ENCODE measurements at places on chromosomes 5 and 9.

DNA sequence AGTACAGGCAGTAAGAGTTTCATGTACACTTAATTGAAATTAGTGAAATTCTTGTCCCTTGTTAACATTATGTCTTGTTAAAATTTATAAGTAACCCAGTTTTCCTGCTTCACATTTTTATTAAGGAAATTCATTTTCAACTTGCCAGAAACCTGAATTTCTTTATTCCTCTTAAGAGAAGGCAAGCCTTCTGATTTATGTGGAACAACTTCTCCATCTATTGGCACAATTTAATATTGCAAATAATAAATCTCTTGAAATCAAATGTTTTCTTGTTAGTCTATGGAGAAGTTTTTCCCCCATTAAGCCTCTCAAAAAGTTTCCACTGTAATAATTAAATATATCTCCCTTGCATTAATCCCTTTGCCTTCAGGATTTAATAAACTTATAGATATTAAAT is 33.8 kb upstream of the ACO1 start:
- DNase-seq: no peak

DNA sequence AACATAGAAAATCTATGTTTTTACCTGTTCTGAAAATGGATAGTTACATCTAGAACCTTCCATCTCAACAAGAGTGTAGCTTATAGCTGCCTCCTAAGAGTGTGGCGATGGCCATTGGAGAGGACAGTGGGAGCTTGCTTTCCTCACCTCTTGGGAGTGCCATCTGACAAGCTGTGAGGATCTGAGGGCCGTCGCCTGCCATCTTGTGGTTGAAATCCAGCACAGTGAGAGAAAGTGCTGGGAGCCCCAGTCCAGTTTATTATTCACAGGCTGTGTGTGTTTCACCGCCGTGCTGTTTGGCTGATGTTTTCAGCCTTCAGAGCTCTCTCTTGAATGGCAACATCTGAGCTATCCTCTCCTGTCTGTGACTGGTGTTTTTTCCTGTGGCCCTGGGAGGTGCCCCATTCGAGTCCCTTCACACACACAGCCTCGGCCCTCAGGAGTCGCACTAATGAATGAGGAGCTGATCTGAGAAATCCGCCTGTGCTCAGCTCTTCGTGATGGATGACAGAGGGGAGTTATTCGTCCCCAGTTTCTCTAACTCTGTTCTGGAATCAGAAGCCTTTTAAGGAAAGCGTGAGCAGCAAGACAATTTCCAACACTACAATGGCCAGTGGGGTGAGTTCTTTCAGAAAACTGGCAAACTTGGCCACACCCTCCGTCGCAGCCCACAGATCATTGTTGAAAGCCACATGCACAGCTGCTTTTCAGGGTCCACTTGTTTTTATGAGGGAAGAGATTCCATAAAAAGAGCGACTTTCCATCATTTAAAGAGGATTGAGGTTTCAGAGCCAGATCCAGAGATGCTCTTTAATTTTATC is 170.3 kb downstream of the PDZD2 start:
- DNase-seq: peak; percentile 83

DNA sequence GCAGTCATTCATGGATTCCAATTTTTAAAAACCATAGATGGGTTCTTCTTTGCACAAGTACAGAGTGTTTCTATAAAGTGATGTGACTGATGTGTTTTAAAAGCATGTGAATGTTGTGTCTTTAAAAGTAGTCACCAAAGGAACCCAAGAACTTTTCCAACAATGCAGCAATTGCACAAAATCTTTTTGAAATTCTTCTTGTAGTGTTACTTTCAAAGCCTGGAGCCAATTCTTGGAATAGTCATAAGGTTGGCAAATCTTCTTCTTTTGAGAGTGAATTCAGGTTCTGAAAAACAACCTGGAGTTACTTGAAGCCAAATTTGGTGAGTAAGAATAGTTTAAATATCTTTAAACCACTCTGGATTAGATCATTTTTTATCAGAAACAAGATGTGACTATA is 10.5 kb downstream of the GRAMD2B start:
- no peak for DNase-seq

DNA sequence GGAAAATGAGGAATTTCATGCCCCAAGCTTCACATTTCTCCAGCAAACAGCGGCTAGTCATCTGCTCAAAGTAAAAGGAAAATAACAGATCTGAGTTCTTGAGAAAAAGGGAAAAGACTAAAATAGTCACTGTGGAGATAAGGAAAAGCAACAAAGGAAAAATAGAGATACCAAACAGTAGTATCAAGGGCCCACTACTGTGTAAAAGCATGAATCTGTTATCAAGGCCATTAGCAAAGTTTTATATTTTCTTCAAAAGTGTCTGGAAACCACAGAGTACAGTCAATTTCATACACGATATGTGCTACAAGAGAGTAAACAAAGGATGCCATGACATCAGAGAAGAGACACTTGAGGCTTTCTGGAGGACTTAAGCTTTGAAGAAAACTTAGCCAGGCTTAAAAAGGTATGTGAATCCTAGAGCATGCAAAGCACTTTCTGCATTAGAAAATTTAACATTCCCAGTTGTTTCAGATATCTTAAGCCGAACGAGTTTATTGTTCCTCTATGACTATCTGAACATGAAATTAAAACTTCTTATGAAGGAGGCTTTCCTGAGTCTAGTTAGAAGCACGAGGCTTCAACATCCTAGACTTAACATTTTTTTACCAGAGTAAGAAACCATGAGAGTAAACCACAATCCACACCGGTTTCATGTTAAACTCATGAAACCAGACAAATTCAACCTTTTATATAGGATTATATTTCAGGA is 1.2 kb downstream of the TTC33 start:
- no peak for DNase-seq

DNA sequence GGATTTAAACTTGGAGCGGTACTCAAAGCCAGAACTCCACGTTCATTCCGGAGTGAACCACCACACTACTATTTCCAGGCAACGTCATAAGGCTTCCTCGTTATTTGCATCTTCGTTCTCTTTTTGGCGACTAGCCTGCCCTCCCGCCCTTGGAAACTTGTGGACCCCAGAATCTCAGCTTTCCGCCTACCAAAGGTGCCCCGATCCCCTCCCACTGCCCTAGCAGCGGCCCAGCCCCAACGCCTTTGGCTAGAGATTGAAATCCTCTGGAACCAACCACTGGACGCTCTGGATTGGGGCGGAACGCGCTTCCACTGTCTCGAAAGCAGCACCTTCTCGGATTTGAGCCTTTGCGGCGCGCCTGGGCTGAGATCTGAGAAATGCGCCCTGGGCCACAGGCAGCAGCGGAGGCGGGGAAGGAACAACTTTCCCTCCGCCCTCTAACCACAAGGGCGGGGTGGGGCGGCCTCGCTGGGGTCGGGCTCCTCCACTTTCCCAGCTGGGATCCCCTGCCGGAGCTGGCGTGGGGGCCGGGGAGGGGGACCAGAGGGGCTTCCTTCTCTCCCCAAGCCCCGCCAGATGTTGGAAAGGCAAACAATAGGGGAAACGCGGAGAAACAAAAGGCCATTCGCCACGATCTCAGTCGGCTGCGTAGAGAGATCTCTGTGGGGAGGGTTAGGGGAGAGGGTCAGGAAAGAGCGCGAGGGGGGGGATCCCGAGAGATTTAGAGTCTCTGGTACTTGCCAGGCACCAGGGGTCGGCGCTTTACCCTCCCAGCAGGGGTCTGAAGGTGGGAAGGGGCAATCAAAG is 1.3 kb downstream of the MOB3B start:
- peak; percentile 51 for DNase-seq

DNA sequence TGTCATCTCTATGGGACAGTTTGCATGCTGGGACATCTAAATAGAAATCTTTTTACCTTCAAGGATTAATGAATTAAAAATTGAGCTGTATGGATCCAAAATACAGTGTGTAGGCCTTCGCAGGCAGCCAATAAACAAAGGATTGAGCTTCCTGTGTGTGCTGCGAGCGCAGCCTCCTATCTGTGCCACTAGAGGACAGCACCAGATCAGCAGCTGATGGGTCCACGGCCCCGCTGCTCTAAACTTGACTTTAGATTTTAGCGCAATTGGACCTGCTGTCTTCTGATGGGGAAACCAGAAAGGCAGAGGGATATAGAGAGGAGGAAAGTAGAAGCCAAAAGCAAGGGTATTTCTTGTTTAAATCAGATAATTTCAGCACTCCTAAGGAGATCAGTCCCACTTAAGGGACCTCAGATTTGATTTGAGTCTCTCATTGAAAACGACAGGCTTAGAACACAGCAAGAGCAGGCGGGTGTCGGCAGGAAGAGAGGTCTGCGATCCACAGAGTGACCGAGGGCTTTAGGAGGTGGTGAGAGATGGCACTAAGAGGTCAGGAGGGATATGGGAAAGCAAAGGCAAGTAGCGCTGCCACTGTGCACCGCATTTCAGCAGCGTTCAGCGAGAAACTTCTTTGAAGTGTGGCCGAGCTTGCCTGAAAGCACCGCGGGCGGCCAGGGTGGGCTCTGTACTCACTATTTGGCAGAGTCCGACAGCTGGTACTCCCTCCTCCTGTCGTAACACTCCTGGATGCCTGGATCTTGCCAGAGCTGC is 214.3 kb downstream of the GNA14 start:
- DNase-seq: peak; percentile 45

DNA sequence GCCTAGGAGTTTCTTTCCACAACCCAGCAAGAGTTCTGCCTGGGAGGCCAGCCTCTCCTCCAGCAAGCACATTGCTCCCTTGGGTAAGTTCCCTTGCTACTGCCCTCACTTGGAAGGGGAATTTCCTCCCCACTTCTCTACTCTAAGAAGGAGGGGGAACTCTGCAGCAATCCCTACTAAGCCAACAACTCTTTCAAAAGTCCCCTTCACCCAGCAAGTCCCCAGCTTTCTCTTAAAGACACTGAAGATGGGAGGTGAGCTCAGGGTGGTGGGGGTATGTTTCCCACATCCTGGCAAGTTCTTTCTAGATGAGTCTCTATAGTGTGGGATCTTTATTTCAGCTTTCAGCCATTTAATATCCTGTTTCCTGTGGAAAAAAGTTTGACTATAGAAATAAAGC is 49.0 kb downstream of the PDE8B start:
- no peak for DNase-seq

- no peak for DNase-seq
Measured at GRCh38 chr5:88890070-88890781, 7.2 kb upstream of the MEF2C start.

- DNase-seq: no peak
Measured at GRCh38 chr5:179207470-179207869, 137.8 kb downstream of the ADAMTS2 start.

DNA sequence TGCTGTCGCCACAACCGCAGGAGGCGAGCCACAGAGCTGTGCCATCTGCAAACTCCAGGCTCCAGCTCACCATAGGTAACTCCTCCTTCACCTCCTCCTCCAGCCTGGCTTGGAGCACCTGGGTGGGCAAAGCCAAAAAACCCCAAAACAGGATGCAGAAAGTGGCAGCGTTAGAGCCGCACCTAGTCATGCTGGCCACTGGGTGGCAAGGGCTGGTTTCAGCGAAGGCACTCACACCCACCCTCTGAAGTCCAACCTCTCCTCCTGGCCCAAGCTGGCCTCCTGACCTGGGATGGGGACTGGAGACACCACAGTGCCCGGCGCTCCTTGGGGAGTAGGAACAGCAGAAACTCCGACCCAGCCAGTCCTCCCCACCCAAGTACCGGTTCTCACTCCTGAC is 28.7 kb upstream of the ZNF354B start:
- no peak for DNase-seq

GRCh38 chr9:122374885-122375420 is 4.1 kb downstream of the PTGS1 start:
- no peak for DNase-seq

- DNase-seq: no peak
Measured at GRCh38 chr9:119432428-119432827, 63.2 kb upstream of the BRINP1 start.

GRCh38 chr5:82806513-82806912 is 270.7 kb downstream of the TMEM167A start:
- DNase-seq: no peak

- no peak for DNase-seq
Measured at GRCh38 chr5:73117088-73117740, 3.2 kb upstream of the TMEM171 start.

DNA sequence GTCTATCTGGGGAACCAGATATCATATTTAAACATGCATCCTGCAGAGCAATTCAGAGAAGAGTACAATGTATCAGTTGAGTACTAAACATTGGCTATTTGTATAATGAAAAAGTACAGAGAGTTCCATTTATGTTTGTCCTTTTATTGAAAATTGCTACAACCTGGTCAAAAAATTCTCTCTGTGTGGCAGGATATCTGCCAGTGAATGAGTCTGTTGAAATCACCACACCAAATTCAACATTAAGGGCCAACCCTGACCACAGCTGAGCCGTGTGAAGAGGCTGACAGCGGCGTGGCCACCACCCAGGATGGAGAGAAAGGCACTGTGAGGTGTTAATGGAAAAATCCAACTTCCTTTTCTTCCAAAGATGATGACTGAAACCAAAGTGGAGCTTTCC is 422.7 kb upstream of the PIK3R1 start:
- DNase-seq: no peak

- no peak for DNase-seq
Measured at GRCh38 chr9:38432922-38433510, 8.8 kb upstream of the IGFBPL1 start.

- no peak for DNase-seq
Measured at GRCh38 chr5:104170926-104171325, 608.3 kb upstream of the NUDT12 start.

Data from caudate nucleus (tissue), 63 donors.